Bronchial smooth muscle cell (primary cell): ENCODE measurements at places on chromosomes 7 and 10. TPM values are rescaled to one million over a fixed set of nuclear protein-coding genes. Genes with fewer than 3 reads are reported as not detected.

BMPER gene
- total RNA-seq: 7.4 and 11.5 TPM in 2 replicates

FFAR4 gene
- total RNA-seq: not detected in 2 replicates

LBX1 gene
- total RNA-seq: under 0.01 TPM in 1 of 2 replicates, not detected in the other

SKIDA1 gene
- 0.47 and 0.60 TPM in 2 replicates for total RNA-seq

OR9A2 gene
- not detected in 2 replicates for total RNA-seq

ZDHHC4 gene
- 56.4 and 77.2 TPM in 2 replicates for total RNA-seq

SEMA3E gene
- 0.79 and 11.0 TPM in 2 replicates for total RNA-seq

ZCWPW1 gene
- total RNA-seq: 2.1 and 2.7 TPM in 2 replicates

C10orf67 gene
- total RNA-seq: under 0.01 TPM in 1 of 2 replicates, not detected in the other

ASZ1 gene
- not detected in 2 replicates for total RNA-seq

PLAU gene
- total RNA-seq: 16.7 and 63.4 TPM in 2 replicates

RSPH10B2 gene
- 0.32 and 1.0 TPM in 2 replicates for total RNA-seq

NXPH1 gene
- not detected in 2 replicates for total RNA-seq

PLA2G12B gene
- total RNA-seq: not detected in 2 replicates

CLCN1 gene
- total RNA-seq: 0.09 TPM in 1 of 2 replicates, not detected in the other
